ENCODE measurements at places on chromosomes 16 and 17.
A peak's percentile ranks its signal among the peaks of the same experiment; 100 is the strongest.

DNA sequence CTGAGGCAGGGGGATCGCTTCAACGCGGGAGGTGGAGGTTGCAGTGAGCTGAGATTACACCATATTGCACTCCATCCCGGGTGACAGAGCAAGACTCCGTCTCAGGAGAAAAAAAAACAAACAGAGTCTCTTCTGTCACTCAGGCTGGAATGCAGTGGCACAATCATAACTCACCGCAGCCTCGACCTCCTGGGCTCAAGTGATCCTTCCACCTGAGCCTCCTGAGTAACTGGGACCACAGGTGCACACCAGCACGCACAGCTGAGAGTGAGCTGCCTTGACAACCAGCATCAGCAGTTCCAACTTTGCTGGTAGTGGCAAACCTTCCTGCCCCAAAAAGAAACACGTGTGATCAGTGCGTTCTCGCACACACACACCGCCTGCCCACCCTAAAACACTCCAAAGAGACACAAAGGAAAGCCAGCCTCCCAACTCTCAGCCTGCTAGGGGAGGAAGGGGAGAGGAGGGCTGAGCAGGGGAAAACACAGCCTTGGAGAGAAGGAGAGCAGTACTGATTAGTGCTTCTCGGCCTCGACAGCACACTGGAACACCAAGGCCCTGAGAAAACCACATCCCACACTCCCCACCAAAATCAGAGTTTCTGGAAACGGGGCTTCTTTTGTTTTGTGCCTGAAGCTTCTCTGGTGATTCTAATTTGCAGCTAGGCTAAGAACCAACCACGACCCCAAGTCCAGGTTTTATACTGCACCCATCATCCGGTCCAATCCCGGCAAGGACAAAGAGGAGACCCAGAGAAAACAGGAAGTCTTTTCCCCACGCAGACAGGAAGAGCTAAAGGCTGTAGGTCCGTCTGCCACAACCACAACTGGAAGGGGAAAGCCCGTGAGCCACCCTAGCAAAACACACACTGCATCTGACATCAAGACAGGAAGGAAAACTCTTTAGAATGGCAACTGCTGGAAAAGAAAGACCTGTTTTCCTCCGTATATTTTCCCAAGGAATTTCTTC lies 28.8 kb downstream of the ZCCHC14 start:
- ATAC-seq, result peak; percentile 21

DNA sequence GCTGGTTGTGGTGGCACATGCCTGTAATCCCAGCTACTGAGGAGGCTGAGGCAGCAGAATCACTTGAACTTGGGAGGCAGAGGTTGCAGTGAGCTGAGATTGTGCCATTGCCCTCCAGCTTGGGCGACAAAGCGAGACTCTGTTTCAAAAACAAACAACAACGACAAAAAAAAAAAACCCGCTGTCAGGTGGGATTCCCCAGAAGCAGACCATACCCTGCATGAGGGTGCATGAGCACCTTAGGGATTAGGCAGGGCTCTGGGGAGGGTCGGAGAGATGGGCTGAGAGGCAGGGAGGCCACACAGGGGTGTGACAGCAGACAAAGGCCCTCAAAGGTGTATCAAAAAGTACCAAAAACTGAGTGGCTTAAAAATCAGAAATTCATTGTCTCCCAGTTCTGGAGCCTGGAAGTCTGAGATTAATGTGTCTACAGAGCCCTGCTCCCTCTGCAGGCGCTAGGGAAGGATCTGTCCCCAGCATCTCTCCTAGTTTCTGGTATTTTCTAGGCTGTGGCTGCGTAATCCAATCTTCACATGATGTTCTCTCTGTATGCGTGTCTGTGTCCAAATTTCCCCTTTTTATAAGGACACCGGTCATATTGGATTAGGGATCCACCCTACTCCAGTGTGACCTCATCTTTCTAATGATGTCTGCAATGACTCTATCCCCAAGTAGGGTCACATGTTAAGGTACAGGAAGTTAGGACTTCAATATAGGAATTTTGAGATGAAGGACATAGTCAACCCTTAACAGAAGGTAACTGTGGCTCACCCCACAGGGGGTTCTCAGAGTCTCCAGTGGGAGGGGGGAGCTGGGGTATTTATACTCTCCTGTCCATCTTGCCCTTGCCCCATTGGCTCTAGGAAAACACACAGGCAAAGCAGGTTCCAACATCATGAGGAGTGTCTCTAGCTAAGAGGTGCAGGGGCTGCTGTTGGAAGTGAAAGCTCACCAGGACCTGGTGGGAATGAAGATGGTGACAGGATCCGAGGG lies 13.6 kb upstream of the TVP23A start:
- ATAC-seq, result no peak

GRCh38 chr16:11250786-11251524 lies 5.0 kb downstream of the SOCS1 start:
- ATAC-seq, result no peak

- ATAC-seq, result no peak
Observed at GRCh38 chr17:40268141-40268712, 19.5 kb upstream of the CDC6 start.

- peak; percentile 80 for ATAC-seq
Observed at GRCh38 chr16:55568207-55568606, 1.7 kb downstream of the CAPNS2 start.

DNA sequence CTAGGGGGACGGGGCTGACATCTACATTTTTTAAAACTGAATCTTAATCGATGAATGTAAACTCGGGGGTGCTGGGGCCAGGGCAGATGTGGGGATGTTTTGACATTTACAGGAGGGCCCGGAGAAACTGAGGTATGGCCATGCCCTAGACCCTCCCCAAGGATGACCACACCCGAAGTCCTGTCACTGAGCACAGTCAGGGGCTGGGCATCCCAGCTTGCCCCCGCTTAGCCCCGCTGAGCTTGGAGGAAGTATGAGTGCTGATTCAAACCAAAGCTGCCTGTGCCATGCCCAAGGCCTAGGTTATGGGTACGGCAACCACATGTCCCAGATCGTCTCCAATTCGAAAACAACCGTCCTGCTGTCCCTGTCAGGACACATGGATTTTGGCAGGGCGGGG lies 21.4 kb downstream of the ADAM11 start:
- ATAC-seq, result no peak

DNA sequence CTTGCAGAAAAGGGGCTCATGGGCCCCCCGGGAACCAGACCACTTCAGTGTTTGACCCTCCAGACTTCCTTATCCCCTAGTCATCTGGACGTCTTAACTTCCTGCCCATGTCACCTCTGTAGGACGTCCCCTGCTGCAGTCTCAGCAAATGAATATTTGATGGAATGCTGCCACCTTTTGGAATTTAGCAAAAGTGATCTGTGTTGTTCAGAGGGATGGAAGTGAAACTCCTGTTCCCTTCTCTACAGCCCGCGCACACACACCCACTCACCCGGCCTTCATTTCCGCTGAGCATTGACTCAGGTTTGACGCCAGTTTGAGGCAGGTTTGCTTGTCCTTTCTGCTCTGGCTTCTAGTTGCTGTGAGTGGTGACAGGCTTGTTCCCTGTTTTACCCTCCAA lies 507.2 kb upstream of the EEF2KMT start:
- ATAC-seq, result peak; percentile 52

DNA sequence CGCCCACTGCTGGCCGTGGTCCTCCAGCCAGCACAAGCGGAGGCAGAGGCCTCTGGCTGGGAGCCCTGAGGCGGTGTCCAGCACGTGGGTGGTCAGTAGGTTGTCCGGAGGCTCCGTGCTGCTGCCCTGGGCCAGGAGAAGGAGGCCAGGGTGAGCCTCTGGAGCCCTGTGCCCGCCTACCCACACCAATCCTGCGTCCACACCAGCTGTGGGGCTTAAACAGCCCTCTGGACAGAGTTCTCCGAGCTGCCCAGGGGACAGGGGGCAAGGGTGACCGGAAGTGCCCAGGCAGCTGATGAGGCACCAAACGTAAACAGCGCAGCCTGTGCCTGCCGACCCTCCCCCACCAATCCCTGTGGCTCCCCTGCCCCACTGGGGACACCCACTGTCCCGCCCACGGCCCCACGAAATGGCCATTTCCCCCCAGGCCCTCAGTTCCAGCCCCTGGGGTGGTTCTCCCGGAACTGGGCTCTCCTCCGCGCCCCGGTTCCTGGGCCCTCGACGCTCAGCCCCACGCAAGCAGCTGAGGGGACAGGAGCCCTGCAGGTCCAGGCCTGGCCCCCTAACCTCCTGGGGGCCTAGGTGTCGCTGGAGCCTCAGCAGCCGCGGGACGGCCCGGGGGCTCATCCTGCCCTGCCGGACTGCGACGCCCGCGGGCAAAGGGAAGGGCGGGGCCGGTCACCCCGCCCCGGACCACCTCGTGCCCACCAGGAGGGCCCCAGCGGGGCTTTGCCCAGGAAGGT lies 27.9 kb upstream of the DBNDD1 start:
- ATAC-seq, result peak; percentile 1

- ATAC-seq, result no peak
Observed at GRCh38 chr16:70675851-70676513, 9.9 kb downstream of the MTSS2 start.

- peak; percentile 59 for ATAC-seq
Observed at GRCh38 chr16:768428-768827, 7.9 kb downstream of the MSLN start.

- no peak for ATAC-seq
Observed at GRCh38 chr17:76421044-76421407, 31.9 kb downstream of the UBE2O start.

- no peak for ATAC-seq
Observed at GRCh38 chr16:30488764-30489605, 16.4 kb downstream of the ITGAL start.

- ATAC-seq, result peak; percentile 47
Observed at GRCh38 chr17:49217651-49218413, 7.3 kb downstream of the ABI3 start.

DNA sequence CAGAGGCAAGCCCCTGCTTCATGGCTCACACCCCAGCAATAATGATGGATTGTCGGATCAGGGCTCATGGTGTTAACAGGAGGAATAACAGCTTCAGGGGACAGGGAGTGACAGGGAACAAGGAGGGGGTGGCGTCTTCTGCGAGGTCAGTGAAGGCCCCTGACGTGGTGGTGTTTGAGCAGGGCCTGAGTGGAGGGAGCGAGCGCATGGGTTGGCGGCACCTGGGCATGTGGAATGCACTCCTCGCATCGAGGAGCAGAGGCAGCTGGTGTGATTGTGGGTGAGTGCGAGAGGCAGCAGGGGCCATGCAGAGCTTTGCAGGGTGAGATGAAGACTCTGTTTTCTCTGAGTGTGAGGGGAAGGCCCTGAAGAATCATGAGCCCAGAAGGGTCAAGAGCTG lies 33.3 kb downstream of the CLUAP1 start:
- no peak for ATAC-seq

DNA sequence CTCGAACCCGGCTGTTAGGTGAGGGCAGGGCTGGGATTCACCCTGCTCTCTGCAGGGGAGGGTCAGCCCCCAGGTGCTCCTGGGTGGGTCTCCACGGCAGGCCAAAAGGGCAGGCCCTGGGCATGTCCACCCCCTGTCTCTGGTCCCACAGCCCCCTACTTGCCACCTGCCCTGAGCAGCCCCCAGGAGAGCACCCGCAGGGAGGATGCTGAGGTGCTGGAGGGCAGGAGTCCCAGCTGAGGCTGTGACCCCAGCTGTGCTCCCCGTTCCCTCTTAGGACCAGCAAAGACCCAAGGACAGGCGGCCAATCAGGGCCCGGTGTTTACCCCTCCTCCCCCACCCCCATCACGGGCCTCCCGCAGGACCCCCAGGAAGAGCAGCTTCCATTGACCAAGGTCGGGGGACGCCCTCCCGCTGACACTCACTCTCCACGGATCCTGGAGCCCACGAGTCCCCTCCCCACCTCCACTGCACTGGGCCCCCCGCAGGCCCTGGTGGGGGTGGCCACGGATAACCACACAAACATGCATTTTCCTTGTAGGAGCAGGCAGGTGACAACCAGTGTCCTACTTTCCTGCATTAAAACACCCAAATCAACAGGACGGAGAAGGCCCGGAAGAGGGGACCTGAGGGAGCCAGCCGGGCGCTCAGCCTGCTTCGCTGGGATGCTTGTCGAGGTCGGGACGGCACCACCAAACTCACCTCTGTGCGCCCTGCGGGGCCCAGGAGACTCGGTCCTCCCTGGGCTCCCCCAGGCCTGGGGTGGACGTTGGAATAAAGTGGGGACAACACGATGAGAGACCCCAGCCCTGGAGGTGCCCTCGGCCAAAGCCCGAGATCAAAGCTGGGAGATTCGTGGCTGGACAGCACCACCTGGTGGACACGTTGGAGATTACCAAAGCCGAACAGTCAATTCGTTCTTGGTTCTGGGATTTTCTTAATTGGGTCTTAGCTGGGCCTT lies 22.5 kb upstream of the ENPP7 start:
- peak; percentile 48 for ATAC-seq

DNA sequence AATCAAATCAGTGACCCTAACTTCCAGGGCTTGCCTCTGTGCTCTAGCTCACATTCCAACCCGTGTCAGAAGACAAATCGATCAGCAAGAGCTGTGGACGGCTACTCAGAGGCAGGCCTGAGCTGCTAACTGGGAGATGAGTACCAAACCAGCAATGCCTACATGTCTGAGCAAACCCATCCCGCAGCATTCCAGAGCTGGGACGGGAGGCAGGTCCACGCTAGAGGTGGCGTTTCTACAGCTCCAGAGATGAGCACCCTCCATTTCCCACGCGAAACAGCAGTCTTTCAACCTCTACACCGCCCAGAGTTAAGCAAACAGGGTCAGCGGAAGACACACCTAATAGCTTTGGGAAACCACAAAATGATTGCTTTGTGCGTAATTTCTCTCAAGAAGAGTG lies 6.5 kb downstream of the NXN start:
- ATAC-seq, result peak; percentile 91

- ATAC-seq, result peak; percentile 68
Observed at GRCh38 chr16:15876503-15876902, 11.9 kb downstream of the CEP20 start.

DNA sequence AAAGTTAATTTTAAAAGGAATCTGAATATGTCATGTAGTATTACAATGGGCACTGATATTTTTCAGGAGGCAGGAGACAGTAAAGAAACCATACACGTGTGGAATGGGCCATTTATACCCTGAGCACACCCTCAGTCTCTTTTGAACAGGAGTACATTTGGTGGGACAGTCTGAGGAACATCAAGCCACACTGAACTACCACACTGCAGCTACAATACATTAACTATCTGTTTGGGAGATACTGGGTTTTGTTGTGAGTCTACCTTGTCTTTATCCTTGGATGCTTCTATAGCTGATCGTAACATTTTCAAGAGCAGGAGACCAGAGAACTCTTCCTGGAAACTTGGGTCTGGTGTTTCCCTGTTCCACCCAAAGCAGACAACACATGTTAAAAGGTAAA lies 31.7 kb downstream of the HEATR6 start:
- ATAC-seq, result no peak

DNA sequence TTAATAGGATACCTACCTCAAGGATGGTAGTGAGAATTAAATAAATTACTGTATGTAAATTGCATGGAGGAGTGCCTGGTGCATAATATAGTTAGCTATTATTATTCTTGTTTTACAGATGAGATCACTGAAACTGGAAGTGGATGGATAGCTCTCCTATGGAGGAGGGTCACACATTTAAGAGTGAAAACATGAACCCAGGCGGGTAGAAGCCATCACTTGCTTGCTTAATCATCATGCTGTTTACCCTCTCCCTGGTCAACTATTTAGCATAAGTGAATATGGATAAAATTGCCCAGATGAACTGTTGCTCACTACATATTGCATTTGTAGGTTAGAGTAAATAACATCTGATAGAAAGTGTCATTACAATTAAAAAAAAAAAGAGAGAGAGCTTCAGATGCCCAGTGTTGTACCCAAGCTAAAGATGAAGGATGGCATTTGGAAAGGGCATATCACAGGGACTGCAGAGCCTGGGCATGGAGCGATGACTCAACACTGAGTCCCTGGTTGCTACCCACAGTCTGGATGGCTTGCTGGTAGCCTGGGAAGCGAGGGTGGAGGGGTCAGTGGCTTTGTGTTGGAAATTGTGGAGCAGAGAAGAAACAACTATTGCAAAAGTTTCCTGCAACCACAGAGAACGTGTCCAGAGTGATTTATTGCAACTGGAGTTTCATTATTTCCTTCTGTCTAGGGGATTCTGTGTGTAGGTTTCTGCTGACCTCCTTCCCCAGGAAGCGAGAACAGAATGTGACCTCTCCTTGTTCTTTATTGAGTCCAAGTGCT lies 414.4 kb downstream of the SHISA9 start:
- no peak for ATAC-seq
